Activated T-cell treated with anti-CD3 and anti-CD28 coated beads, Interleukin-2, amount 50 U/mL, for 72 hours (primary cell): ENCODE measurements at places on chromosomes 16 and 17. TPM values are rescaled to one million over a fixed set of nuclear protein-coding genes. Genes with fewer than 3 reads are reported as not detected.

TVP23B gene
- total RNA-seq: 35.3 TPM

GLTPD2 gene
- total RNA-seq: not detected

SLC4A1 gene
- total RNA-seq: not detected

KAT7 gene
- total RNA-seq: 85.9 TPM

ERN2 gene
- total RNA-seq: not detected

GAST gene
- not detected for total RNA-seq

IGFBP4 gene
- total RNA-seq: 58.4 TPM
